ENCODE measurements at places on chromosomes 6 and 20.

DNA sequence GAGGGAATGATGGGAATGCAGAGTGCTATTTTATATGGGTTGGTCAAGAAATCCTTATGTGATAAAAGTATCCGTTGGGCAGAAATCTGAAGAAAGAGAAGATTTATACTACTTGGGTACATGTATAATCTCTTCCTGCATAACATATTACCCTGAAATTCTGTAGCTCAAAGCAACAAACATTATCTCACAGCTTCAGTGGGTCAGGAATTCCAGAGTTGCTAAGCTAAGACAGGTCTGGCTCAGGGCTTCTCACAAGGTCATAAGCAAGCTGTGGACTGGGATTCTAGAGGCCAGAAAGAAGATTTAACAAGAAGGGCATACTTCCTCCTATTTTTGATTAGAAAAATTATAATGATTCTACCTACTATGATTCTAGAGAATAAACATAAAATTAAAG lies 172.5 kb upstream of the THEMIS start:
- no peak for DNase-seq

GRCh38 chr20:43767686-43768474 lies 41.1 kb upstream of the GTSF1L start:
- DNase-seq = no peak

DNA sequence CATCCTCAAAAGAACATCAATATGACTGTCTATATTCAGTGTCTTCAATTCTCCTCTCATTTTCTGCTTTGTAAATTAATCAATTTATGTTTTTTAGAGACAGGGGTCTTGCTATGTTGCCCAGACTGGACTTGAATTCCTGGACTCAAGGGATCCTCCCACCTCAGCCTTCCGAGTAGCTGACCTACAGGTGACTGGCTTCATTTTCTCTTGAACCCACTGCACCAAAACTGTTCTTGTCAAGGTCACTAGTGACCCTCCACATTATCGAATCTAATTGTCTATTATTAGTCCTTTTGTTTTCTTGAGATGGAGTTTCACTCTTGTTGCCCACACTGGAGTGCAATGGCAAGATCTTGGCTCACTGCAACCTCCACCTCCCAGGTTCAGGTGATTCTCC lies 3.7 kb downstream of the DNAAF9 start:
- no peak for DNase-seq

GRCh38 chr6:79066330-79066729 lies 11.7 kb downstream of the PHIP start:
- no peak for DNase-seq

DNA sequence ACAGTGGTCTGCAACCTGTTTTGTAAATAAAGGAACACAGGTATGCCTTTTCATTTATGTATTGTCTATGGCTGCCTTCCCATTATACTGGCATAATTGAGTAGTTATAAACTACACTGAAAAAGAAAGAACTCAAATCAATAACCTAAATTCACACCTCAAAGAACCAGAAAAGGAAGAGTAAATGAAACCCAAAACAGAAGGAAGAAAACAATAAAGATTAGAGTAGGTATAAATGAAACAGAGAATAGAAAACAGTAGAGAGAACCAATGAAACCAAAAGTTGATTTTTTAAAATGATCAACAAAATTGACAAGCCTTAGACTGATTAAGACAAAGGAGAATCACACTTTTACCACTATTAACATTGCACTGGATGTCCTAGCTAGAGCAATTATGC lies 34.7 kb downstream of the FAM184A start:
- no peak for DNase-seq

- DNase-seq = no peak
These were observed 92.1 kb upstream of the FAM184A start for GRCh38 chr6:119170447-119171087.

GRCh38 chr6:89989742-89990141 lies 95.5 kb downstream of the GJA10 start:
- no peak for DNase-seq

DNA sequence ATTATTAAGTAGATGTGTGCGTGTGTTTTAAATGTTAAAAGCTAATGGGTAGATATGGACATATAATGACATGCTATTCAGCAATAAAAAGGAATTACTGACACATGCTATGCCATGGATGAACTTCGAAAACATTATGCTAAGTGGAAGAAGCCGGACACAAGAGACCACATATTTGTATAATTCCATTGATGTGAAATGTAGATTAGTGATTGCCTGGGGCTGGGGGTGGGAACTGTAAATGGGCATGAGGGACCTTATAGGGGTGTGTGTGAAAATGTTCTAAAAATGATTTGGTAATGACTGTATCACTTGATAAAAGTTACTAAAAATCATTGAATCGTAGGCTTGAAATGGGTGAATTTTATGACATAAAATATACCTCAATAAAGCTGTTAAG lies 104.5 kb upstream of the BEND3 start:
- DNase-seq = no peak

DNA sequence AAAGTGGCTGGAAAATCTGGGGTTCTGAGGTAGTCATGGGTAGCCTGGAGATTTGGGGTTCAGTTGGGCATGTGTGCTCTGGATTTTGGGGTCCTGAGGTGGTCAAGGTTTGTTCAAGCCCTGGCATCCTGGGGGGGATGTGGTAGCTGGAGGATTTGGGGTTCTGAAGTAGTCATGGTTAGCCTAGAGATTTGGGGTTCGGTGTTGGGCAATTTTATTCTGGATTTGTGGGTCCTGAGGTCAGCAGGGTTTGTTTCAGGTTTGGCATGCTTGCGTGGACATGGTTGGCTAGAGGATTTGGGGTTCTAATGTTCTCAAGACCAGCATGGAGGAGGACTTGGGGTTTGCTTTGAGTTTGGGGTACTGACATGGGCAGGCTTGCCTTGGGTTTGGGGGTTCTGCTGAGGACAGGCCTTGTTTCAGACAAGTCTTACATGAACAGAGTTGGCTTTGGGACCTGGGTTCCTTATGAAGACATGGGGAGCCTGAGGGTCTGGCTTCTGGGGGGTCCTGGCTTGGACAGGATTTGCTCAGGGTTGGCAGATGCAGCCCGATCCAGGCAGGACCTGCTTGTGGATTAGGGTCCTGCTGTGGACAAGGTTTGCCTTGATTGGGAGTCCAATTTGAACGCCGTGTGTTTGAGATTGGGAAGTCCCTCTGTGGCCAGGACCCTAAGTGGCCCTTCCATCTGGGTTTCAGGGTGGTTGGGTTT lies 906 bp downstream of the ANKRD60 start:
- no peak for DNase-seq

- no peak for DNase-seq
These were observed 191.8 kb downstream of the TMEM200A start for GRCh38 chr6:130557481-130558112.

DNA sequence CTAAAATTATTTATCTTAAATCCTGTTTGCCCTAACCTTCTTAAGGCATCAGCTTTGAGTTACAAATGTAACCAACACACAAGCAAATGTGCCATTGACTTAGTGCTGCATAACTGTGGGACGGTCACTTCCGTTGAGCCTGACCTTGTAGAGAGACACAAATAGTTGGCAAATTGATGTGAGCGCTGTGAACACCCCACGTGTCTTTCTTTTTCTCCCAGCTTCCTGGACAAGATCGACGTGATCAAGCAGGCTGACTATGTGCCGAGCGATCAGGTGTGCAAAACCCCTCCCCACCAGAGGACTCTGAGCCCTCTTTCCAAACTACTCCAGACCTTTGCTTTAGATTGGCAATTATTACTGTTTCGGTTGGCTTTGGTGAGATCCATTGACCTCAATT lies 56.4 kb downstream of the GNAS start:
- DNase-seq = no peak

GRCh38 chr20:45392733-45393132 lies 14.6 kb upstream of the TP53TG5 start:
- no peak for DNase-seq

GRCh38 chr6:41013466-41014153 lies 25.4 kb downstream of the UNC5CL start:
- DNase-seq = no peak

DNA sequence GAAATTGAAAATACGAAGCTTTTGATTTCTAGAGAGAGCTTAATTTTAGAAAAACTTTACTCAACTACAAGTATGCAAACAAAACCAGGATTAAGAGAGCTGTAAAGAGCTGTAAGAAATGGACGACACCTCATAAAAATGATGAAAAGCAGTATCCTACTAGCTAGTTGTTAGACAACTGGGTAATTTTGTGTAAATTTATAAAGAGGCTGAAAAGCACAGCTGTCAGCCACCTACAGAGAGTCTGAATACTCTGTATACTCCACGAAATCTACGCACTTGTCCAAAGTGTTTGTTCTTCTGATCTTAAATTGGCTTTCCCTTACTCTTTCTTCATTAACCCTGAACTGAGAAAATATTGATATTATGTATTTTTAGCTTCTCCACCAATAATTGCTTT lies 808.4 kb upstream of the EPHA7 start:
- DNase-seq = no peak

DNA sequence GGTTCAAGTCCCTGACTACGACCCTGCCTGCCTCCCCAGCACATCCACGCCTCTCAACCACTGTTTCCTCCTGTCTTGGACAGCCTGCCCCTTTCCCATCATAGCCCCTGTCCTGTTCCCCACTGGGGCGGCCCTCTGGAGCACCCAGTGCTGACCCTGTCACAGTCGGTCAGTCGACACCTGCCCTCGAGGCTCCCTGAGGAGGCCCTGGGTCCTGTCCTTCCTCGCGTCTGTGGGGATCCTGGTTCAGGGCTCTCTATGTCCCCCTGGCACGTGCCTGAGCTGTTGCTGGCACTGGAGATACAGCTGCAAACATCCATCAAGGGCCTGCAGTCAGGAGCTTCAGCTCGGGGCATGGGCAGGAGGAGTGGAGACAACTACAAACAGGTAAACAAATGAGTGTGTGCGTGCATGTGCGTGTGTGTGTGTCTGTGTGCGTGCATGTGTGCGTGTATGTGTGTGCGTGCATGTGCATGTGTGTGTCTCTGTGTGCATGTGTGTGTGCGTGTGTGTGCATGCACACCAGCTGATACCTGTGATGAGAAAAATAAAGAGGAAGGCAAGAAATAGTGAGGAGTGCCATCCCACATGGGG lies 132.8 kb downstream of the PHACTR3 start:
- no peak for DNase-seq

- DNase-seq = no peak
These were observed 58.8 kb upstream of the APCDD1L start for GRCh38 chr20:58573986-58574385.

DNA sequence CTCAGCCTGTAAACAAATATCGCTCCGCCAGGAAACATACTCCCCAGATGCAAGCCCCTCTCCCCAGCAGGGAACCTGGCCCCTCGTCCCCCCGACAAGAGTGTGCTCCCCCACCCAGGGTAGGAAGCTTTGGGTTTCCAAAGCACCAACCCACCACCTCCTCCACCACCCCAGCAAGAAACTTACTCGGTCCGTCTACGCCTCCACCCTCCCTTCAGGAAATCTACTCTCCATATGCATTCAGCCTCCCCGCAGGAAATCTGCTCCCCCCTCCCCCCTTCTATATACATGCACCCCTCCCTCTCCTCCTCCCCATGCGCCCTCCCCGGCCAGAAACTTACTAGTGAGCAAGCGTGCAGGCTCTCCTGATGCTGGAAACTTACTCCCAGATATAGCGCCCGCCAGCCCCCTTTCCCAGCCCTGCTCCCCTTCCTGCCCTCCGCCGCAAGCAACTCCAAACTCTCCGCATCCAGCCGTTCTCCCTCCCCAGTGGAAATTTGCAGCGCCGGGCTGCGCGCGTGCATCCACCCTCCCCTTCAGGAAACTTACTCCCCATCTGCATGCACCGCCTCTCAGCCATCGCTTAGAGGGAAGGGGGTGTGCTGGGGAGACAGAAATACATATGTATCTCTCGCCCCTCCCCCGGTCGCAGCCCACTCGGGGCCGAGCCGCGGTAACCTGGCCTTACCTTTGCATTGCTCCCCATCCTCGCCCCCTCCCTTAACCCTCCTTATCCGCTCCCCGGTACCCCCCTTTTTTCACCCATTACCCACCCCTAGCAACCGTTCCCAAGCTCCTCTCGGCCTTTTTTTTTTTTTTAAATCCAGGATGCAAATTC lies at the start of gene TRERF1:
Gene TRERF1 (minus strand): TSS at position 594 of the 838 bp plus-strand sequence. CDS start 182,336 bp downstream, outside the sequence.
- peak; percentile 27 for DNase-seq

DNA sequence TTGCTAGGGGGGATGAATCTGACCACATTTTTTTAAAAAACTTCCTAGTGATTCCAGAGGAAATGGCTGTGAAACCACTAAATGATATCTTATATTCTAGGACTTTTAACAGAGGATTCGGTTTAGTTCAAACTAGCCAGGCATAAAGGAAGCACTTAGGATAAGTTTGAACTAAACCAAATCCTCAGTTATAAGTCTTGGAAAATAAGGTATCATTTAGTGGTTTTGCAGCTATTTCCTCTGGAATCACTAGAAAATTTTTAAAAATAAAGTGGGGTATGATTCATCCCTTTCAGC lies 327.9 kb upstream of the QKI start:
- DNase-seq = no peak

DNA sequence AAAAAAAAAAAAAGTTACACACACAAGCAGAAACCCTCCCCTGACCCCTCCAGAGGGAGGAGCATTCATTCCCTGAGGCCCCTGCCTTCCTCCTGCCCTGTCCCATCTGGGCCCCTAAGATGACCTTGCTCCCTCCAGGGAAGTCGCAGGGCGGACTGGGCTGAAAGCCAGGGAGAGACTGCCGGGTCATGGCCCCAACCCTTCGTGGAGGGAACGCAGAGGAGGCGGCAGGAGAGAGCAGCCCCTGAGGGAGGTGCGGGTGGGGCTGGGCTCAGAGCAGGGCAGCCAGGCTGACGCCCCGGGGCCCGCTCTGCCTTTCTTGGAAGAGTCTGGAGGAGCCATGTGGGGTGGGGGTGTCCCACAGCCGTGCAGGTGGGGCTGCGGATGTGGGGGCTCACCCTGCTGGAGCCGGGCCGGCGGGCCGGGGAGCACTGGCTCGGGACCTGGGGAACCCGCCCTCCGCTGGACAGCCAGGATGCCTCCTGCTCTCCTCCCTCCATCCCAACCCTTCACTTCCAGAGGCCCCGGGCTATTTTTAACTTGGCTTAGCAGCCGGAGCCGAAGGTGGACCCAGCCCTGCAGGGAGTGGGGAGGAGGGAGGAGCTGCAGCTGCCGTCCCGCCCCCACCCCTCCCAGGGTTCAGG lies 15.0 kb upstream of the ABHD16B start:
- no peak for DNase-seq

DNA sequence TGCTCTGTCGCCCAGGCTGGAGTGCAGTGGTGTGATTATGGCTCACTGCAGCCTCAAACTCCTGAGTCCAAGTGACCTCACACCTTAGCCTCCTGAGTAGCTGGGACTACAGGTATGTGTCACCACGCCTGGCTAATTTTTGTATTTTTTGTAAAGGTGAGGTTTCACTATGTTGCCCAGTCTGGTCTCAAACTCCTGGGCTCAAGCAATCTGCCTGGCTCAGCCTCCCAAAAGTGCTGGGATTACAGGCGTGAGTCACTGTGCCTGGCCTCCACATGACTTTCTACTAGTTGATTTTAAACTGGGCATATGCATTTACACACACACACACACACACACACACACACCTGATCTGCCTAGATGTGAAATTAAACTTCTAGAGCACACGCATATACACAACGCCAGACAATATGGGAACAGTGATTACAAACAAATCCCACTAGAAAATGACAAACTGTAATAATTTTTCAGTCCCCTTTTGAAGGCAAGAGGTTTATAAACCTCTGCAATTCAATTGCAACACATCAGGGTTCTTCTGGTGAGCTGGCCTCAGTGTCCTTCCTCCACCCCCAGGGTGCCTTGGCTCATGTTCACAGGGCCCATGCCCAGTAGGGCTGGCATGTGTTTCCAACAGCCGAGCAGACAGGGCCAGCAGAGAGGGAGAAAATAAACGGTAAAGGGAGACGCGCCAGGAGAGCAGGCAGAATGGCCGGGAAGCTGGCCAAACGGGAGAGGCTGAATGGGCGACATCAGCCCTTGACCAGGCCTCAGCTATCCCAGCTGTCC lies 31.2 kb downstream of the PARD6B start:
- no peak for DNase-seq
